Fibroblast of skin of right quadriceps (primary cell): ENCODE measurements at places on chromosomes 4 and X.

DNA sequence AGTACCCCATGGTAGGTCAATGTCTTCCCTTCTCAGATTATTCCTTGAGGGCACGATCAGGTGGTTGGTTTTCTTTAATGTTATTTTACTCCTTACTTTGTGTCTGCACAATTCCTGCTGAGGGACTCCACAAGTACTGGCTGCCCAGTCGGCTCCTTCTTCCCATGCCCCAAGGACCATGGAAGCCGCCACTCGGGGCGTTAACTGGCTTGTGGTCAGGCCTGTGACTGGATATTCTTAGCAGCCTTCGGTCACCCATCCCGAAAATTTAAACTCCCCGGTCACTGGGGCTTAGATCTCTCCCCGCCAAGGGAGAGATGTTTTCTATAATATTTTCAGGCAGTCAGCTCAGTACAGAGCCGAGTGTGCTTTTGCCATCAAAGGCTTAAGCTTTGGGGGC lies 24.7 kb upstream of the BCOR start:
- DNase-seq = no peak

DNA sequence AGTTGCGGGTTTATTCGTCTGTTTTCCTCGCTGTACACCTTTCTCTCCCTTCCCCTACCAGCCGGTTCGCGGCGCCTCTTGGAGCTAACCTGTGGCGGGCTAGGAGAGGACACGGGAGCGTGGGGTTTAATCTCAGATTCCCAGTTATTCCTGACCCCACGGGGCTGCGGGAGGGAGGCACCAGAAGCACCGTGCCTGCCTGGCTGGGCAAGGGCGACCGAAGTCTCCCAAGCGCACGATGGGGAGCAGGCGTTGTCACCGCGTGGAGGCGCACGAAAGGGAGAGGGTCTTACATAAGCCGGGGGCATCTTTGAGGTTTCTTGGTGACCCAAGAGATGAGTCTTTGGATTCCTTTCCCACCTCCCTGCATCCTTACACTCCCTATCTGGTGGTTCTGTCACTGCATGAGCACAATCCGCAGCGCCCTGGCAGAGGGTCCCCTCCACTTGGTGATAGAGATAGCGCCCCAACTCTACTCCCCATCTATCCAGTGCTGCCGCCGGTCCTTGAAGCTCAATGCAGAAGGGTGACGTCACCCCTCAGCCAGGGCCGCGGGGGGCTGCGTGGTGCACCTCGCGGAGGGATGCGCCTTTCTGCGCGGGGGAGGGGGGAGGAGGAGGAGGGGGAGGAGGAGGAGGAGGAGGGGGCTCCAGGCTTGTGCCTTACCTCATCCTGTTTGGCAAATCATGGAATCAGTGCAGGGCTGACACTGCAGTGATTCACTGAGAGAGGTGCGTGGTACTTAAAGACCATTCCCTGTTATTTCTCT lies 793 bp downstream of the TSPAN7 start:
- no peak for DNase-seq

DNA sequence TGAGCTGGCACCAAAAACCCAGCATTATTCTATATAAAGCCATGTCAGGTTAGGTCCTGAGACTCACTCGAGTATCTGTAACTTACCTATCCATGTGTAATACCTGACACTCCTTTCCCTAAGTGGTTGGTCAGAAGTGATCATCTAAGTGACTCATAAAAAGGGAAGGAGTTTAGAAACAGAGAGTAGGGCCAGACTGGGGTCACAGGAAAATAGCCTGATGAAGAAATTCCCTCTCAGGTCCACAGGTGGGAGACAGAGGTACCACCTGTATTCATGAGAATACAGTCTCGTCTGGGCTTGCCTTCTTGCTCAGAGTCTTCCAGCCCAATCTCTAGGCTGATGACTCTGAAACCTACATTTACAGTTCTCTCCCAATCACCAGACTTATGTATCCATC lies 161.8 kb upstream of the MAP3K15 start:
- no peak for DNase-seq

DNA sequence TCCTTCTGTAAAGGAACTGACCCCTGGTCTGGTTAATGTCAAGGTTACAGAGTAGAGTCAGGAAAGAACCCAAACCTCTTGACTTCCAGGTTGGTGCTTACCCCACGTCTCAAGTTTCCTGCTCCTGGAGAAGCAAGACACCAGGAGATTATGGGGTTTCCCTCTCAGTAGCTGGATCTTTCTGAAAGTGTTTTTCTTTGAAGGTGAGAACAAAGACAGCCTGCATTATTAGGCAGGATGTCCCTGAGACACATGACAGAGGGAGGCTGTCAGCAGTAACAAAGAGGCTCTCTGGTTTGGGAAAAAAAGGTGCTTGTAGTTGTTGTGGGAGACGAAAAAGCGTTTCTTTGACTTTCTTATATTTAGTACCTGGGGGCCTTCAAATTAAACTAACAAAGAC lies 44.7 kb upstream of the IGFBP7 start:
- DNase-seq = no peak

DNA sequence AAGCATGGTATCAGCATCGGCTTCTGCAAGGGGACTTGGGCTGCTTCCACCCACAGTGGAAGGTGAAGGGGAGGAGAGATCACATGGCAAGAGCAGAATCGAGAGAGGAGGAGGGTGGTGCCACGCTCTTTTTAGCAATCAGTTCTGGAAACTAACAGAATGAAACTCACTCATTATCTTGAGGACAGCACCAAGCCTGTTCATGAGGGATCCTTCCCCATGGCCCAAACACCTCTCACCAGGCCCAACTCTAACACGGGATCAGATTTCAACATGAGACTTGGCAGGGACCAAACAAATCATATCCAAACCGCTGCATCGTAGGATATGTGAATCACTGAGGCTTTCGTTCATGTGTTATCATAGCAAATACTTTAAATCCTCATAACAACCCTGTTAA lies 125.5 kb downstream of the GPC3 start:
- peak; percentile 44 for DNase-seq

DNA sequence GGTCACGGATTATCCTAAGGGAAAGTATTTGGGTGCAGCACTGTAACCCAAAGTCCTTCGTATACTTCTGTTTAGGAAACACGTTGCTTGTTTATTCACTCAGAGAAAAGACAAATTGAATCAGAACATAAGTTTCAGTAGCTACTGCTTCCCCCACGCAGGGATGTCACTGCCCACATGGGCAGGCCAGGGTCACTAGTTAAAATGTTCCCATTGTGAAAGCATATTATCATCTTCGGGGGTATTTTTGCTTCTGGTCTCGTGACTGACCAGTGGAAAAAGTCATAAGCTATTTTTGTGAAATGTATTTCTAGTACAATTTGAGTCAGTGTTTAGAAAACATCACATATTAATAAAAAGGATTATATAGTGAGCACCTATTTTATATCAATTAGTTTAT lies 377.8 kb downstream of the PCDH7 start:
- DNase-seq = no peak

GRCh38 chr4:120886191-120886590 lies 36.3 kb downstream of the PRDM5 start:
- DNase-seq = no peak

DNA sequence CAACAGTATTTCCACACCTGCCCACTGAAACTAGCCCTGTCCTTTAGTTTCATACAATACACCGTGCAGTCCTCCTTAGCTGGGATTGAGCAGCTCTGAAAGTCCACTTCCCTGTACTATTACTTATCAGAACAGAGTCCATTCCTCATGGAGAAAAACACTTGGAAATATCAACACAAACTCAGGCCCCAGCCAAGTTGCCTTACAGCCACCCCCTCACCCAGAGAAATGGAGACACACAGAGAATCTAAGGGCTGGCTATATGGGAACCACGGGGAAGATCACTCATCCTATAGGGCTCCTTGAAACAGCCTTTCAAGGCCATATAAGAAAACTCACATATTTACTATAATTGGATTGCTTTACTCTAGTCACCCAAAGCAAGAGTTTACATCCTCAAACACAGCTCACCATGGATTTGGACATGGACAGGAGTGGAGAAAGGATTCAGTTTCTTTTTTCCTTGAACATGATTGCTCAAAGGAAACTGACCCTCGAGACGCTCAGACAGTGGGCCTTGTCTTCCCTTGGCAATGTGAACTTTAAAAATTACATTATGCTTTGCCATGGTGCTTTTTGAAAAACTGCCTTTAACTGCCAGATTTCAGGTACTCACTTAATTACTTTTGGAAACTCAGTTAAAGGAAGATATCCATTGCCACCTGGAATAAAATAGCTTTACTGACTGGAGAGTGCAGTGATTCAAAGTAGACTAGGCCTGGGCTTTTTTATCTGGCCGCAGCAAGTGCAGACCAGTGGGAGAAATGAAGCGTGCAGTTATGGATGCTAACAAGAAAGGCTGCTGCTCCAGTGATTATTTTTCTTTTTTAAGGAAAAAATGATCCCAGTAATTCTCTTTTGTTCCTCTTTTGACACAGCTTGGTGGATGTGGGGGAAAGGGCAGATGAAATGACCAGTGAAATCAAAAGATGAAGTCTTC lies 1.6 kb downstream of the SCARB2 start:
- DNase-seq = no peak

DNA sequence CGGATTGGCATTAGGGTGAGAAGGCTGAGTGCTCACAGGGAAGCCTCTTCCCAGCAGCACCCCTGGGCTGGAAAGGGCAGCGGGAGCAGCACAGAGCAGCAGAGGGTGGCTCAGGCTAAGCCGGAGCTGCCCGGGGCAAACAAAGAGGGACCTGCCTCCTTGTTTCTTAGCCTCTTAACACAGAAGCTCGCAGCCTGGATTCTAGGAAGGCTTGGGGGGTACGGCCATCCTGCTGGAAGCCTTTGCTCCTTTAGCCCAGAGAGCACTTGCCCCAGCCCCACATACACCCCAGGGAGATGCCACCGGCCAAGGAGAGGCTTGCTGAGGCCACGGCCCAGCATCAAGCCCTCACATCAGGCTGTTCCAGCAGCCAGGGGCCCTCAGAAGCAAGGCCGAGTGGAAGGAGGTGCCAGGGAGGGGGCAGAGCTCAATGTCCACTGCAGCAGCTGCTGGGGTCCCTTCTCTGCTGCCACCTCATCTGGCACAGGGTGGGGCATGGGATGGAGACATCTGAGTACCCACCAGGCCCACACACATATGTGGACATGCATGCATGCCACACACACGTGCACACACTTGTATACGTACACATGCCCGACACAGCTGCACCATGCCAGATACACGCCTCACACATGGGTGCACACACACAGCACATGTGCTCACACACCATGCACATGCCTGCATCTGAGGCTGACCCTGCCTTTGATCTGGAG lies 20.3 kb upstream of the SPON2 start:
- DNase-seq = no peak

DNA sequence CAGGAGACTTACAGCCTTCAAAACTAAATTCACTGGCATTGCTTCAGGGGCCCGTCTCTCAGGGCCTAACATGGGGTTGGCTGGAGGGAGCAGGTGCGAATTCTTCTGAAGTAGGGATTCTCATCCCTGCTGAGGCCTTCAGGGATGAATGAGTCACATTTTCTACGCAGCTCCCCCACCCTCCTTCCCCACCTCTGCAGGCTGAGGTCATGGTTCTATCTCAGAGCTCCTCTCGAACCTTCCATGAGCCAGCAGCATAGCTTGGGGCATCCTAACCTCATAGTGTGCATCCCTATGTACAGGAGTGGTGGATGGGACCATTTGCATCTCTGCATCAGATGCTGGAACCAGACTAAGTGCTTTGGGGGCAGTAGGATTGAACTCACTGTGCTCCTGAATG lies 309.2 kb downstream of the EVC2 start:
- DNase-seq = no peak

DNA sequence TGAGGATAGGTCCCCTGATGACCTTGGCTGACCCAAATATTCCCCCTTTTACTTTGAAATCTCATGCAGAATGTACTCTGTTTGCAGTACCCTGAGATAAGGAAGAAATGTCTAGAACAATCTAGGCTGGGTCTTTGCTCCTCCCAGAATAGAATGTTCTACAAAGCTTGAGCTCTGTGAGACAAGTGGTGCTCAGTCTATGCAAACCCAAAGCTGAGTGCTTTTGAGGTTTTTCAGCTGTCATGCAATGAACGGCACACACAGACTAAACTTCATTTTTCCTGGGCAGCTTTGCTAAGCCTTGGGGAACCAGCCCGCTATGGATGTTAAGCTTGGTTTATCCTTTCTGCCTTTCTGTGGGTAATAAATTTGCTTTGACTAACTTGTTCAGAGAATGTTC lies 513.6 kb downstream of the FAT4 start:
- DNase-seq = no peak

DNA sequence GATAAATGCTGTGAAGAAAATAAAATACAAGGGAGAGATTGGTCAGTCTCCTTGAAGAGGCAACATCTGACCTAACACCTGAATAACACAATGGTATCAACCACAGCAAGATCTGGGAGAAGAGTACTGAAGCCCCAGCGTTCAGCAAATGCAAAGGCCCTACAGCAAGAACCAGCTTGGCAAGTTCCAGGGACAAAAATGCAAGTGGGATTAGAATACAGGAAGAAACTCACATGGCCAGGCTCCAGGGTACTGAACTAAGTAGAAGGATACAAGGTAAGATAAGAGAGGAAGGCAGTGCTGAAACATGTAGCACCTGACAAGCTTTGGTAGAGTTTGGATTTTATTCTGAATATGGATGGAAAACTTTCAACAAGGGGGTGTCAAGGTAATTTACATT lies 3.6 kb downstream of the SMIM14 start:
- DNase-seq = no peak

DNA sequence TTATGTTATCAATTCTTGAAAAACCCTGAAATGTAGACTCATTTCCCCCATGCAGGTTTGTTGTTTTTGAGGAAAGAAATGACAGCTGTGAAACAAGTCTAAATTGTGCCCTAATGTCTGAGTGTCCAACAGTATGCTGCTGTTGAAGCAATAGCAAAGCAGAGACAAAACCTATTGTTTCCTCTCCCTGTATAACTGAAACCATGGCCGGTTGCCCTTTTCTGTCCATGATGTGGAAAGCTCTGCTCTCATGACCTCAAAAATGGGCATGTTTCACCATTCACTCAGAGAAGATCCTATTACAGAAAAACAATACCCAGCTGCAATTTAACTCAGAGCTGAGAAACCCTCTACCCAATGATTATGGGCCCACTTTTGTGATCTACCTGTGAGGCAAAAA lies 312.6 kb upstream of the FTHL17 start:
- no peak for DNase-seq

GRCh38 chr4:125060376-125060775 lies 254.4 kb upstream of the FAT4 start:
- no peak for DNase-seq

GRCh38 chr4:128517739-128518510 lies 230.3 kb upstream of the PGRMC2 start:
- peak; percentile 97 for DNase-seq

- DNase-seq = no peak
These were observed 285.2 kb upstream of the GATB start for GRCh38 chr4:152045807-152046571.

- no peak for DNase-seq
These were observed 27.9 kb upstream of the FUNDC1 start for GRCh38 chrX:44570522-44570921.

- DNase-seq = peak; percentile 77
These were observed 365.1 kb downstream of the MAGEB5 start for GRCh38 chrX:26581091-26581490.

- DNase-seq = no peak
These were observed 26.7 kb downstream of the SULT1E1 start for GRCh38 chr4:69833251-69833650.
